ENCODE measurements at places on chromosomes 5 and 9. TPM values are rescaled to one million over a fixed set of nuclear protein-coding genes. Genes with fewer than 3 reads are reported as not detected.

DNA sequence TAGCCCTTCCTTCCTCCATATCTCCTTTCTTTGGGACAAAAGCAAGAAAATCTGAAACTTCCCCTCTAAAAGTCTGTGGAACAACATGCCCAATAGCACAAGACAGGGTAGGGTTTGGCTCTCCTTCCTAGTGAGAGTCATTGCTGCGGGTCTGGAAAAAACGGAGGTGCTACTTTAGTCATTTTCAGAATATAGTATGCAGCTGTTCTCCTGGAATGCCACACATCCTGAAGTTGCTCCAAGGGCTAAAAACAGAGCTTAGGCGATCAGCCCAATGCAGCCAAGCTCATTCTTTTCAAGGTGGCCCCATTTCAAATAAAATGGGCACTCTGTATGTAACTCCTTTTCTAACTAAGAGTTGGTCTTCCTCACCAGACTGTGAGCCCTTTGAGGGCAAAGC, 39.5 kb upstream of the MYOT start:
- no peaks in the 10 kb centered on the region for H3K27me3 ChIP-seq
- no peak for DNase-seq
- peaks cover 5% of the 10 kb centered on the region for H3K4me1 ChIP-seq

The ARHGEF37 gene
- total RNA-seq: 3.2 TPM

- no peaks in the 10 kb centered on the region for H3K27me3 ChIP-seq
- H3K36me3 ChIP-seq: no peaks in the 10 kb centered on the region
- H3K4me3 ChIP-seq: no peak overlapping the region
- no peak overlapping the region for H3K27ac ChIP-seq
Measured at GRCh38 chr9:121926351-121926801, 166.7 kb downstream of the TTLL11 start.

GRCh38 chr5:5738797-5739489, 316.5 kb downstream of the ICE1 start:
- no peak overlapping the region for H3K4me3 ChIP-seq
- H3K36me3 ChIP-seq: no peaks in the 10 kb centered on the region
- H3K4me1 ChIP-seq: no peaks in the 10 kb centered on the region
- no peak for DNase-seq
- H3K27me3 ChIP-seq: no peaks in the 10 kb centered on the region

- DNase-seq: no peak
- no peaks in the 10 kb centered on the region for H3K36me3 ChIP-seq
- H3K27ac ChIP-seq: no peak overlapping the region
- no peak overlapping the region for H3K4me3 ChIP-seq
Measured at GRCh38 chr5:127008300-127008975, 21.9 kb downstream of the MARCHF3 start.

- H3K27me3 ChIP-seq: no peaks in the 10 kb centered on the region
- H3K27ac ChIP-seq: no peak overlapping the region
- H3K36me3 ChIP-seq: no peaks in the 10 kb centered on the region
- no peaks in the 10 kb centered on the region for H3K4me1 ChIP-seq
- no peak for DNase-seq
Measured at GRCh38 chr5:89280103-89281037, 397.4 kb upstream of the MEF2C start.

The IL31RA gene
- total RNA-seq: 3.1 TPM

- H3K4me3 ChIP-seq: no peak overlapping the region
- H3K27me3 ChIP-seq: no peaks in the 10 kb centered on the region
- H3K36me3 ChIP-seq: no peaks in the 10 kb centered on the region
- no peak overlapping the region for H3K27ac ChIP-seq
- no peak for DNase-seq
- H3K4me1 ChIP-seq: peaks cover 8% of the 10 kb centered on the region
Measured at GRCh38 chr5:148388696-148389095, 4.9 kb downstream of the FBXO38 start.
